HT-29 (cell line): ENCODE measurements at places on chromosomes 13 and 19.

- DNase-seq: no peak
These were observed 9.2 kb downstream of the PLPP2 start for GRCh38 chr19:281992-282391.

GRCh38 chr13:35832551-35832950 lies 298.6 kb downstream of the DCLK1 start:
- no peak for DNase-seq

- DNase-seq: no peak
These were observed 334.0 kb downstream of the SLITRK5 start for GRCh38 chr13:88005188-88005587.

DNA sequence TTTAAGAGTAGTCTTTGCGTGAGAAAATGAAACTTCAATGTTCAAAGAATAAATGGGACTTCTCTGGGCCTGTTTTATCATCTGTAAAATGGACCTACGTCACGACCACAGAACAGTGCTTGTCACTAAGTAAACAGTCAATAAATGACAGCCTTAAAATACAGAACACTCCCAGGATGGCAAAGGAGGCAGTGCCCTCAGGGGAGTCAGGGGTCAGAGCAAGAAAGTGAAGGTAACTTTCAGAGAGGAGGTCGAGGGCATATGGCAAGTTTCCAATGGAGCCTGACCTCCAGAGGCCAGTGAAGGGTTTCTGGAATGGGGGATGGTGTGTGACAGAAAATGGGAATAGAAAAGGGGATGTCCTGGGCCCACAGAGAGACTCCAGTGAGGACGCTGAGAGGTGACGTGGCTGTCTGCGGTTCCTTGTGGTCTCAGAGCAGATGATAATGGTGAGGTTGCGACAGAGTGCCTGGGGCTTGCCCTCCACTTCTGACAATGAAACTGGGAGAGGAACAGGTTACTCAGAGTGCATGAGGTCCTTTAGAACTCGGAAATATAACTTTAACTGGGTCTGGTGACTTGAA lies 91.8 kb downstream of the UBL3 start:
- DNase-seq: no peak

- peak; percentile 82 for DNase-seq
These were observed 2.7 kb downstream of the B3GNT3 start for GRCh38 chr19:17797424-17798201.
